ENCODE measurements at places on chromosomes 2 and 18.

DNA sequence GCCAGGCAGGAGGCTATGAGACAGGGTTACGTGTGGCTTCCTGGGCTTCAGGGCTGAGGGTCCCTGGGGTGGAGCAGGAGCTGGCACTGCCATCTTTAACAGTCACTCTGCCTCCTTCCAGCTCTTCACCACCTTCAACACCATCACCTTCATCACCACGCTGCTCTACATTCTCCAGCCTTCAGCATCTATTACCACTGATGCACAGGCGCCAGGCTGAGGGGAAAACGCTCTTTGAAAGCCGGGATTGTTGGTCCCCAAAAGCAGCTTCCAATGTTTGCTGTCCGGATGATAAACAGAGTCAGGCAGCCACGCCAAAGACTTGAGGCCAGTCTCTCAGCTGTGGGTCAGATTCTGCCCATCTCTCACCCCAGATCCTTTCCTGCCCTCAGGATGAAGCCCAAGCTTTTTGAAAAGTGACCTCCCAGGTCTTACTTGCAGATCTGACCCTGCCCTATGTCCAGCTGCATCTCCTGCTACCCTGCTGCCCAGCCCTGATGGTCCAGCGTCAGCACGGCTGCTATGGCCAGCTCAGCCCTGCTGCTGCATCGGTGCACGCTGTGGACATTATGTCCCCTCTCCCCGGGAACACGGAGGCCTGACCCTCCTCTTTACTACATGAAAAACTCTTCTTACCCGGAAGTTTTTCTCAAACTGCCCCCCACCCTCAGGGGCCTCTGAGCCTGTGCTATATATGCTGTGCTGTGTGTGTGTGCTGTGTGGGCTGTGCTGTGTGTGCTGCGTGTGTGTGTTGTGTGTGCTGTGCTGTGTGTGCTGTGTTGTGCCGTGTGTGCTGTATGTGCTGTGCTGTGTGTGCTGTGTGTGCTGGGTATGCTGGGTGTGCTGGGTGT lies 31.2 kb upstream of the MAL start:
- DNase-seq: no peak

- no peak for DNase-seq
Measured at GRCh38 chr2:62441824-62442223, 64.2 kb downstream of the TMEM17 start.

- no peak for DNase-seq
Measured at GRCh38 chr2:58289029-58289428, 47.9 kb upstream of the FANCL start.

- no peak for DNase-seq
Measured at GRCh38 chr18:42052122-42052708, 97.2 kb downstream of the PIK3C3 start.
